ENCODE measurements at places on chromosomes 16 and 17.
A peak's percentile ranks its signal among the peaks of the same experiment; 100 is the strongest.

- no peak for DNase-seq
These were observed 203.3 kb downstream of the ZNF423 start for GRCh38 chr16:49652456-49653172.

GRCh38 chr16:73306901-73307413, 259.0 kb upstream of the ZFHX3 start:
- no peak for DNase-seq

- no peak for DNase-seq
These were observed 110.6 kb upstream of the SHISA6 start for GRCh38 chr17:11130367-11130766.

GRCh38 chr17:20955427-20956323, 87.1 kb downstream of the USP22 start:
- DNase-seq, result no peak

- DNase-seq, result no peak
These were observed 138.5 kb downstream of the SSH2 start for GRCh38 chr17:29791336-29792080.

- no peak for DNase-seq
These were observed 5.7 kb downstream of the PRSS53 start for GRCh38 chr16:31083081-31083480.

DNA sequence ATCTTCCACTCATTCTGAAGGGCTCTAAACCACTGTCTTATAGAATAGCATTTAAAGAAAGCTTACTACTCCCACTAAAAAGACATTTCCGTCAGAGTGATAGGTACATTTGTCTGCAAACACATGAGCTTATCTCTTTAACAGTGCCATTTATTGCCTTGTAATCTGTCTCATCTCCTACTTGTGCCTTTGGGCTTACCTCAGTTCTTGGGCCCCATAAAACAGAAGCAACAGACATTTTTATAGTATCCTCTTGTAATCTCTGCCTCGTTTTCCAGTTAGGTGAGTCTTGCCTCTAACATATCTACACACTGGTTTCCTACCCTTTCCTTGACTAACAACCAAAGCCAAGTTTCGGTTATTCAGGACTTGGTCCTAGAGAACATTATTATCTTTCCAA, 681.4 kb upstream of the KIF2B start:
- DNase-seq, result no peak

- DNase-seq, result no peak
These were observed 24.3 kb upstream of the TMEM220 start for GRCh38 chr17:10754109-10754508.

DNA sequence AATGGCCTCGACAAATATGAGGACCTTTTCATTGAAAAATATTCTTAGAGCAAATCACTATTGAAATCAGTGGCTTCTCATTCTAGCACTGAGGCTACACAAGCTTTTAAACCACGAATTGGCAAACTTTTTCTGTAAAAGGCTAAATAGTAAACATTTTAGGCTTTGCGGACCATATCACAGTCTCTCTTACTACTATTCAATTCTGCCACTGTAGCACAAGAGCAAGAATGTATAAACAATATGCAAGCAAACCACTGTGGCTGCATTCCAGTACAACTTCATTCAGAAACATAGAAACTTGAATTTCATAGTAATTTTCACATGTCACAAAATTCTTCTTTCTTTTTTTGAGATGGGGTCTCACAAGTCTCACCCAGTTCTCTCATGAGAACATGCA, 49.1 kb downstream of the PHLPP2 start:
- no peak for DNase-seq

- no peak for DNase-seq
These were observed 58.3 kb upstream of the AKTIP start for GRCh38 chr16:53561101-53561888.

DNA sequence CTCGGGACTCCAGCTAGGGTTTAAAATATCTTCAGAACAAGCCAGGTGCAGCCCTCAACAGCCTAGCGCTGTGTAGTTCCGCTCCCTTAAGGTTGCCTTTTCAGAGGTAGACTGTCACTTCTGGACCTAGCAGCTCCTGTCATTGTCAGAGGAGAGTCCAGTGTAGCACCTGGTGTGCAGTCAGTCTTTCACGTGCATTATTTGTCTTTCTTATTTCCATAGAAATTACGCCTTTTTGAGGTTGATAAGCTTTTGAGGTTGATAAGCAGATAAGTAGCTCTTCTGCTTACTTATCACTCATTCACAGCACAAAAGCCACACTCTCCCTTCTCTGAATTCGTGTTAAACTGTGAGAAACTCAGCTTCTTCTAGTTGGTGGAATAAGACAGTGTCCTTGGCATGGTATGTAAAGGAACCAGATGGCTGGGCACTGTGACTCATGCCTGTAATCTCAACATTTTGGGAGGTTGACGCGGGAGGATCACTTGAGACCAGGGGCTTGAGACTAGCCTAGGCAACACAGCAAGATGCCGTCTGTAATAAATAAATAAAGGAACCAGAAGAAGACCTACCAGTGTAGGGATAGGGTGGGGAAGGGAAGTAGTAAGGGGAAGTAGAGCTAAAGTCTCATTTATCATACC, 10.2 kb downstream of the EEF2K start:
- DNase-seq, result no peak

DNA sequence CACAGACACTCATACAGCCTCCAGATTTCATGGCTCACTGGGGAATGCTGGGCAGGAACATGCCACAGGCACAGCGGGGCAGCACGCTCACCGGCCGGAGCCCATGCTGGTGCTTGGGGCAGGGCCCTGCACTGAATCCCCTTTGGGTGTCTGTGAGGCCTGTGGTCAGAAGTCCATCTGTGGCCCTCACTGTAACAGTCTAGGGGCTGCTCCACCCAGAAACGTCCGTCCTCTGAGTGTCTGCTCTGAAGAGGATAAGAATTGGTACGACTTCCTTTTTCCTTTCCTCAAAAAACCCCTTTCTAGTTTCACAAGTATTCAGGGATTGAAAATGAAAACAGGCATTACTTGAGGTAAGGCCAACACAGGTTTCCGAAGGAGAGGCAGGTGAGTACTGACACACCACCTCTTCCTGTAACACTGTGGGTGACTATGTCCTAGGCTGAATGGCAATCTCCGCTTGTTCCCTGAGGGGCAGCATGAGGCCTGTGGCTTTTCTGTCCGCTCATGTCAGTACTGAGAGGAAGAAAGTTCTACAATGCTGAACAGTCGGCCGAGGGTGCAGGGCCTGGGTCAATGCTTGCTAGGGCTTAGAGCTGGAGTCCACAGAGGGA, 42.5 kb downstream of the TMEM11 start:
- no peak for DNase-seq

- DNase-seq, result no peak
These were observed 87.2 kb downstream of the LITAF start for GRCh38 chr16:11499295-11500089.

- DNase-seq, result no peak
These were observed 47.8 kb upstream of the FOXF1 start for GRCh38 chr16:86462334-86463084.

GRCh38 chr17:80772906-80773242, 218.8 kb upstream of the CHMP6 start:
- no peak for DNase-seq

- no peak for DNase-seq
These were observed 1.3 kb downstream of the CLEC10A start for GRCh38 chr17:7078711-7079110.

GRCh38 chr17:48738803-48739526, 10.4 kb upstream of the HOXB13 start:
- DNase-seq, result no peak

DNA sequence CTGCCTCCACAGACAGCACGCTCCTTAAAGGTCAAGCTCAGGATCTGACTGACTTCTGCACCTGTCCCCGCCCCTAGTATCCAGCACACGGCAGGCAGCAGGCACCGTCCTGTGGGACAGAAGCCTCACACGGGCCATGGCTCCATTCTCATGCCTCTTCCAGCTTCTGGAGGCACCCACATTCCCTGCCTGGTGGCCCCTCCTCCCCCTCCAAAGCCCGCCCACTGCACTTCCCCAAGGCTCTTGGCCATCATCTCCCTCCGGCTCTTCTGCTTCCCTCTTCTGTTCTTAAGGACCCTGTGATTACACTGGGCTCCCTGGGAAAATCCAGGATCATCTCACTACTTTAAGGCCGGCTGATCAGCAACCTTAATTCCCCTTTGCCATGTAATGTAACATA, 3.5 kb downstream of the CANT1 start:
- peak; percentile 46 for DNase-seq

DNA sequence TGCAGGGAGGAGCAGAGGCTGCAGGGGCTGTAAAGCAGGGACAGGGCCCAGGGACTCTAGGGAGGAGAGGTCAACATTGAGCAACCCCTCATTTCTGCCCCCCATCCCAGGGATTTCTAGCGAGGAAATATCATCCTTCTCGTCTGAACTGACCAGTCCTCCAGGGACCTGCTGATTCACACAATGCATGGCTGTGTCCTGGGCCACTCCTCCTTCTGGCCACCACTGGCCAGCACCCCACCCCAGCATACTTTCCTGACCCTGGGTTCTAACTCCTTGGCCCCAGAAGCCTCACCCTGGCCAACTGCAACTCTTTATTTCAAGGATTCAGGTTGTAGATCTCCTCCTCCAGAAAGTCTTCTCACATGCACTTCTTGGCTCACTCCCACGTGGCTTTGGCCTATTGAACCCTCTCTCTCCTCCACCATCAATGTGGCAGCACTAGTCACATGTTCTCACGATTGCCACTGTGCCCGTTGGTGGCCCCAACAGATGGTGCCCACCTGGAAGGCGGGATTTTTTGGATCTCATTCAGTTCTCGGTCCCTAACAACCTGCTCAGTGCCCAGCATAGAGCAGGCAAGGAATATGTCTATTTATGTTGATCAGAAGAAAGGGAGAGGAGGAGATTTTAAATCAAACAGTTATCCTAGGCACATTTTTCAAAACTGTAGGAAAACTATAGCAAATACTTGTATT, 41.5 kb downstream of the CUEDC1 start:
- DNase-seq, result no peak

DNA sequence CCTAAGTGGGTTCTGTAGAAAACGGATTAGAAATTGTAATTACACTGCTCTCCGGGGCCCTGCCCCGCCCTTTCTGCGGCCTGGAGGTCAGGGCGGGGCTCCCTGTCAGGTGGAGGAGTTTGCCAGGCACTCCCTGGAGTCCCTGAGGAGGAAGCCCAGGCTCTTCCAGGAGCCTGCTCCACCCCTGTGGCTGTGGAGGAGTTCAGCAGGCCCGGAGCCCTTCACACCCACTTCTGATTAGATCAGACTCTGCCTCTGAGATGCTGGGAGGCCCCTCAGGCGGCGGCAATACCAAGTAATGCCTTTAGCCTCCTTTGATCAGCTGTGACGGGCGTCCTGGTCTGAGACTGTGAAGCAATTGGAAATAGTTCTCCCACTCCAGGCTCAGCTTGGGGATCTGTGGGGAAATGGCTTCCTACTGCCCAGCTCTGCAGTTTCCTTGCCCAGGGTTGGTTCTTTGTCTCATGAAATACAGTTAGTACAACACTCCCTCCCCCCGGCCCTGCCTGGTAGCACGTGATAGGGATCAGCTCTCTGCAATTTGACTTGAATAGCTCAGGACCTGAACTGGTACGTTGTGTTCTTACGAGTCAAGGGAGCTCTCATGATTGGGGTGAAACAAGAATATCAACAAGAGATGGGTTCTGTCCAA, 22.3 kb downstream of the BAIAP2 start:
- no peak for DNase-seq

GRCh38 chr16:11101695-11102522, 154.1 kb downstream of the SOCS1 start:
- DNase-seq, result no peak

- DNase-seq, result no peak
These were observed 8.7 kb upstream of the PITPNA start for GRCh38 chr17:1571341-1571704.

GRCh38 chr17:82603981-82604448, 44.2 kb downstream of the WDR45B start:
- DNase-seq, result peak; percentile 70

- DNase-seq, result no peak
These were observed 72.0 kb downstream of the CMIP start for GRCh38 chr16:81516478-81517149.

DNA sequence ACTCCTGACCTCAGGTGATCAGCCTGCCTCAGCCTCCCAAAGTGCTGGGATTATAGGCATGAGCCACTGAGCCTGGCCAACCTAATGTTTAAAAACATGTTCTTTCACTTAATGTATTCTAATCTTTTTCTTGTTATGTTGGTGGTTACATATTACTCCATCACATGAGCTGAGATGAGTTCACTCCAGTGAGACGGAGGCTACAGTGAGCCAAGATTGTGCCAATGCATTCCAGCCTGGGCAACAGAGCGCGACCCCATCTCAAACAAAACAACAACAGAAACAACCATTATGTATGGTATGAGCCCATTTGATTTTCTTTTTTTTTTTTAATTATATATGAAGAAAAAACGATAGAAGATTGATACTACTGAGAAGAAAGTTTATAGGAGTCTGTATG, 39.6 kb downstream of the SLC39A11 start:
- no peak for DNase-seq

DNA sequence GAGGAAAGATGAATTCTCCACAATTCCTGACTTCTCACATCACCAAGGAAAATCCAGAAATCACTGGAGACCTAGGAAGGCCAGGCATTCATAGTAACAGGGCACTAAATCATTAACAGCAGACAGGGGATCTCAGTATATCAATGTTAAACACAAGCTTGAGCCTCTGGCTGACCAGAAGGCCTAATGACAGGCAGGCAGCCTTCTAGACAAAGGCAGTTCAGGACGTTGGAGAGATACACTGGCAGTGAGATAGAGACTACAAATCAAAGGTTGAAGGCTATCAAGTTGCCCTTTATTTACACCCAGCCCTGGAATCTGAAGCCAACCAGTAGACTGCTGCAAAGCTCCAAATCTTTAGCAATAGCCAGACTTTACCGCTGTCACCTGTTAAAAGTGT, 422.8 kb upstream of the CCL2 start:
- no peak for DNase-seq

Measured in Peyer's patch (tissue), 4 donors.